ENCODE measurements at places on chromosomes 3 and 15. TPM values are rescaled to one million over a fixed set of nuclear protein-coding genes. Genes with fewer than 3 reads are reported as not detected.

EIF3J gene
- 57.1 TPM for total RNA-seq

SNRPN gene
- total RNA-seq, result 84.5 TPM

SST gene
- total RNA-seq, result not detected

FETUB gene
- total RNA-seq, result 1.9 TPM

ANKUB1 gene
- total RNA-seq, result not detected

FAM98B gene
- 14.0 TPM for total RNA-seq

DNA sequence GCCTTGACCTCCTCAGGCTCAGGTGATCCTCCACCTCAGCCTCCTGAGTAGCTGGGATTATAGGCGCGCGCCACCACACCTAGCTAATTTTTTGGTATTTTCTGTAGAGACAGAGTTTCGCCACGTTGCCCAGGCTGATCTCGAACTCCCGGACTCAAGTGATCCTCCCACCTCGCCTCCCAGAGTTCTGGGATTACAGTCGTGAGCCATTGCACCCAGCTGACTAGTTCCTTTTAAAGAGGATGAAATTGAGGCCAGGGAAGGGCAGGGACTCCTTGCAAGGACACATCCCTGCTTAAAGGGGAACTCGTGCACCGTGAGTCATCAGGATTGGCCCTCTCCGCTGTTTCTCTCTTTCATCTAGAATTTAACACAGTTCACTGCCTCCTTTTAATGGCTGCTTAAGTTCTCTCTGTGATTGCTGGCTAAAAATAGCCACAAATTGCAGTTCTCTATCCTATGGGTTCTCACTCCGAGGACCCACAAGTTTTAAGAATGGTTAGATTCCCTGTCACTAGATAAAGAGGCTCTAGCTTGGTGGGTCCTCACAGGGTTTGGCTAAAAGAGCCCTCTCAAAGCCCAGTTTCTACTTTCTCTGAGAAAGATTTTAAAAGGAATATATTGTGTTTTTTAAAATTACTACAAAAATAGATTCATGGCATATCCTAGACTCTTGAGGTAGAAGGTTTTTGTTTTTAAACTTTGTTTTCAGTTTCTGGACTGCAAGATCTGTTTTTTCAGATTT lies 1.4 kb downstream of the CRTAP start:
- peak; percentile 76 for DNase-seq

GRCh38 chr3:157487339-157487738 lies 15.9 kb downstream of the VEPH1 start:
- DNase-seq, result no peak

- DNase-seq, result peak; percentile 78
Measured at GRCh38 chr3:121660356-121661171, at the start of gene HCLS1. Gene HCLS1 (minus strand): TSS chr3:121660903. CDS start chr3:121658347, 2,556 bp downstream.

ZDHHC19 gene
- not detected for total RNA-seq

SOX14 gene
- total RNA-seq, result not detected

DNA sequence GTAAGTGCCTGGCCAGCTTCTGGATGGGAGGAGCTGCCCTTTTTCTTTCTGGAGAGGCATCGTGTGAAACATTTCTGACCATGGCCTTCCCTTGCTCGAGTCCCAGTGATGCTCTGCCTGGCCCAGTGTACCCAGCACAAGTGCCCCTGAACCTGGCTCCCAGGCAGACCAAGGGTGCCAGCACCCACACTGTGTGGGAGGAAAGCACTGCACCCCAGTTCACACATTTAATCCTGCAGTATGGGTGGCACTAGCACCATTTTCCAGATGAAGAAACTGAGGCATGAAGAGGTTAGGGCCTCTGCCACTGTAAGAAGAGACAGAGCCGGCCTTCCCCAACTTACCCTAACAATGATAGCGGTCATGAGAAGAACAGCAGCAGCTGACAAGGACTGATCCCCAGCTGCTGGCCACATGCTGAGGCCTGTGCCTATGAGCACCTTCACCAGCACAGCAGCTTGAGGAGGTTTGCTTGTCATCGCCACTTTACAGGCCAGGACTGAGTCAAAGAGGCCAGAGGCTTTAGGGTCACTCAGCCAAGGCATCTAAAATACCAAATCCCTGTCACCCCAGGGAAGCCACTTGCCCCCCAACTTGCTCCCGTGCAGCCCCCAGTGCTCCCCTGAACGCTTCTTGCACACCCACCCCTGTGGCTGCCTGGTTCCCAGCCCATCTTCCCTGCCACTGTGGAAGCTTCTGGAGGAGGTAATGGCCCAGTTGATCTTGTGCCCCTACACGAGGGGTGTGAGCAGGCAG lies 15.0 kb downstream of the PRR23E start:
- no peak for DNase-seq

DNA sequence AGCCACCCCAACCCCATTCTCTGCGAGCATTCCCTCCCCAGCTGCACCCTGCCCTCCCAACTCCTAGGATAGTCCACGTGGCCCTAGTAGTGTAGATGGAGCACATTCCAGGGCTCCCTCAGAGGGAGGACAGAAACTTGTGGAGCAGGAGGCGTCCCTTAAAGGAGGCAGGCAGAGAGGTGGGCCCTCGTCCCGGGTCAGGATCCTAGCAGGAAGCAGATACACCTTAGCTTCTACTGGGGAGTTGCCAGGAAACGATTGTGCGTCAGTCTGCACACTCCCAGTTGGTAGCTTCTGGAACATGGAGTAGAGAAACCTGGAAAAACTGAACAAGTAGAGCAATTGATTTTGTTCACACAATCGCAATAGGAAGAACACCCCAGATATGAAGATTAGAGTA lies 43.9 kb upstream of the KLHL25 start:
- DNase-seq, result no peak

GRCh38 chr3:196232154-196232881 lies 16.0 kb downstream of the SLC51A start:
- no peak for DNase-seq

DNA sequence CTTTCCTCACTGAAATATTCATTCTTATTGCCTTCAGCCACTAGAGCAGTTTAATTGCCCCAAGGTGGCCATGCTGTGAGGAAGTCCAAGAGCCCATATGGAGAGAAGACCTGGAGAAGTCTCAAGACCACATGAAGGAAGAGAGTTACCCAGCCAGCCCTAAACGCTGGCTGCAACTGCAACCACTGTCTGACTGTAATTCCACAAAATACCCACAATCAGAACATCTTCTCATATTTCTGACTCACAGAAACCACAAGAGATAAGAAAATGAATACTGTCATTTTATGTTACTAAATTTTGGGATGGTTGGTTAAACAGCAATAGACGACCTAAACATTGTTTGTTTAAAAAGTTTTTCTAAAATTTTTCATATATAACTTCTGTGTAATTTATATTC lies 14.7 kb upstream of the SST start:
- DNase-seq, result peak; percentile 60

DNA sequence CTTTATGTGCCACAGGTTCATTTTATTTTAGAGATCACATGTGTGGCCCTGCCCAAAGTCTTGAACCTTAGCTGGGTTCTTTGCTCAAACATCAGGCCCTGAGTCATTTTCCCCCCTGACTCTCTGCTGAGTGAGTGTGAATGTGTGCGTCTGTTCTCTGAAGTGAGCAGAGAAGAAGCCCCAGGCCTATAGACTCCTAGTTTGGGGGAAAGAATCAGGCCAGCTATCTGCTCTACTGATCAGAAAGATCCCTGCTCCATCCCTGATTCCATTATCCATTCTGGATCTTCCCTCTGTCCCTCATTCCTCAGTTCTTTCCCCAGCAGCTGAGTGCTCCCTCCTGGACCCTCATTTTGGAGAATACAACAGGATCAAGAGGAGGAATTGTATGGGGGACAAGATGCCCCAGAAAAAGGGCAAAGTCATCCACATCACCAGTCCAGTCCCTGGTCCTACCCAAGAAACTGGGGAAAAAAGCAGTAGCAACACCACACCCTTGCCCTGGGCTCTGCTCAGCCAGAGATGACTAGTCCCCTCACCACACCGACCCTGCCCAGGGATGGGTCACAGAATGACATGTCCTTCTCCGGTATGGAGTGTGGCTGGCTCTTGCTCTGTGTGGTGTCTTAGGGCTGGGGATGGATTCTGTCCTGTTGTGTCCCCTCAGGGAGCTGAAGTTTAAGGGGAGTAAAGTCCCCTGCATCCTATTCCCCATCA lies 3.2 kb downstream of the DUOX1 start:
- no peak for DNase-seq

GRCh38 chr3:20186600-20187004 lies 596 bp upstream of the SGO1 start:
- DNase-seq, result no peak

LOXL1 gene
- total RNA-seq, result 67.5 TPM

GRCh38 chr3:11172096-11172690 lies 17.9 kb downstream of the HRH1 start:
- no peak for DNase-seq

- DNase-seq, result peak; percentile 34
Measured at GRCh38 chr3:98259707-98260106, 4.3 kb upstream of the OR5H6 start.

- no peak for DNase-seq
Measured at GRCh38 chr15:64775551-64776401, at the start of gene RBPMS2. Gene RBPMS2 (minus strand): TSS chr15:64775589. CDS start chr15:64775319, 270 bp downstream.

GRCh38 chr3:108171106-108171505 lies 51.1 kb downstream of the IFT57 start:
- DNase-seq, result no peak

DNA sequence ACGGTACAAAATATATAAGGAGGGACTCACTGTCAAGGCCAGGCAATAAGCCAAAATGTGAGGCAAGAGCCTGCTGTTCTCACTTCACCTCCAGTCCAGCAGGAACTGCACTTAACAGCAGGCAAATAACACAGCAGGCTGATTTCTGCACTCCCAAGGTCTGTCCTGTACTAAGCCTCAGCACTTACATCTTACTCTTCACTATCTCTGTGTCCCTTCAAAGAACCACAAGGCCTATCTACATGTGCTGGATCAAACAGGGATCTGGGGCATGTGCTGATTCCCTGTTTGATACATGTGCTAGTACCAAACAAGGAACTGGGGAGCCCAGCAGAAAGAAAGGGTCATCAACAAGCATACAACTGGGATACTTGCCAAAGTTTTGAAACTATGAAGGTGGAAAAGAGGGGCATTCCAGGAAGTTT lies 22.2 kb downstream of the UACA start:
- peak; percentile 56 for DNase-seq

REC114 gene
- total RNA-seq, result not detected

DNA sequence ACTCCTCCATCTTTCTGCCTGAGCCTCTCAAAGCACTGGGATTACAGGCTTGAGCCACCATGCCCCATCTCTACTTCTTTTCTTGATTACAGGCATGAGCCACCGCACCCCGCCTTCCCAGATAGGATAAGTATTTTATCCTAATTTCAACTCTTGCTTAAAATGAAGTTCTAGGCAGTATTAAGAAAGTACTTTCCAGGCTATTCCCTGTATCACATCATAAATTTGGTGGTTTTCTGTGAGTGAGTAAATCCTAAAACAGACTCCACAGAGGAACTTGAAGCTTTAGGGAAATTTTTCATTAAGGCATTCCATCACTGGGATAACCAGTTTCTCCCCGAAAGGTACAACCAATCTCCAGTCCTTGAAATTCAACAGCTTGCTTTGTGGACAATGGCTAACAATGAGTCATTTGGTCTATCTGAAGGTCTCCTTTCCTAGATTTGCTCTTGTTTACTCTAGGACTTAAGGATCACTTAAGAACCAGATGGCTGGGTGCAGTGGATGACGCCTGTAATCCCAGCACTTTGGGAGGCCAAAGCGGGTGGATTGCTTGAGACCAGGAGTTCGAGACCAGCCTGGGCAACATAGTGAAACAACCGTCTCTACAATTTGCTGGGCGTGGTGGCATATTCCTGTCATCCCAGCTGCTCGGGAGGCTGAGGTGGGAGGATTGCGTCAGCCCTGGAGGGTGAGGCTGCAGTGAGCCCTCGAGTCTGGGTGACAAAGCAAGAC lies 49.7 kb upstream of the SKIL start:
- DNase-seq, result peak; percentile 73

DNA sequence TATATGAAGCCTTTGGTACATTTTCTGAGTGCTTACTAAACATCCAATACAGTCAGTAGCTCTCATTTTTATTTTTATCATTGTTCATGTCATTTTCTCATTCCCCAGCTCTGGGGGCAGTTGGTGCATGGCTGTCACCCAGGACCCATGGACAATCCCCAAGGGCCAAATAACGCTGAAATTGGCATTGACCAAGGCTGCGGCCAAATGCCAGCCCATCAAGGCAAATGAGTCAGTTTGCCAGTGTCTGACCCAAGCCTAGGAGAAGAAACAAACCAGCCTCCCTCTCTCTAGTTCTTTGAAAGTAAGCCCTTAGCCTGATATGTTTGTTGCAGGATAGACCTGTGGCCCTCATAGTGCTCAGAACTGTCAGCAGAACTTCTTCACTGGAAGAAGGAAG lies 219.2 kb downstream of the THSD4 start:
- DNase-seq, result no peak

PRR20G gene
- total RNA-seq, result not detected

- DNase-seq, result no peak
Measured at GRCh38 chr3:50151728-50152127, 3.4 kb upstream of the SEMA3F start.

DNA sequence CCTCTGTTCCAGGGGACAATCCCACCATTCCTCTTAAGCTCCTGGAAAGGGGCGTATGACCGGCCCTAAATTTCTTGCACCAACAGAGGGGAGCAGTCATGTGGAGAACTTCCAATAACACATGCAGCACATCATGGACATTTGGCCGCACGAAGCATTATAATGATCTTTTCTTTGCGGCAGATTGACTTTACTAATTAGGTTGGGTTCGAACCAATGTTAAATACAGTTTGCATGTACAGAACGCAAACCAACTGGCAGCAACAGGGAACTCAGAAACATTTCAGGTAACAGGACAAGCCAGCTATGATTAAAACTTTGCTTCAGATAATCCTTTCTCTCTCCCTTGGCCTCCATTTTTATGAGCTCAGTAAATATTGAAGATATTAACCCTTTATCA lies 100.8 kb upstream of the ADPGK start:
- DNase-seq, result no peak

PLA2G4D gene
- total RNA-seq, result not detected

- DNase-seq, result no peak
Measured at GRCh38 chr3:197007953-197008352, 21.7 kb downstream of the MELTF start.

DNA sequence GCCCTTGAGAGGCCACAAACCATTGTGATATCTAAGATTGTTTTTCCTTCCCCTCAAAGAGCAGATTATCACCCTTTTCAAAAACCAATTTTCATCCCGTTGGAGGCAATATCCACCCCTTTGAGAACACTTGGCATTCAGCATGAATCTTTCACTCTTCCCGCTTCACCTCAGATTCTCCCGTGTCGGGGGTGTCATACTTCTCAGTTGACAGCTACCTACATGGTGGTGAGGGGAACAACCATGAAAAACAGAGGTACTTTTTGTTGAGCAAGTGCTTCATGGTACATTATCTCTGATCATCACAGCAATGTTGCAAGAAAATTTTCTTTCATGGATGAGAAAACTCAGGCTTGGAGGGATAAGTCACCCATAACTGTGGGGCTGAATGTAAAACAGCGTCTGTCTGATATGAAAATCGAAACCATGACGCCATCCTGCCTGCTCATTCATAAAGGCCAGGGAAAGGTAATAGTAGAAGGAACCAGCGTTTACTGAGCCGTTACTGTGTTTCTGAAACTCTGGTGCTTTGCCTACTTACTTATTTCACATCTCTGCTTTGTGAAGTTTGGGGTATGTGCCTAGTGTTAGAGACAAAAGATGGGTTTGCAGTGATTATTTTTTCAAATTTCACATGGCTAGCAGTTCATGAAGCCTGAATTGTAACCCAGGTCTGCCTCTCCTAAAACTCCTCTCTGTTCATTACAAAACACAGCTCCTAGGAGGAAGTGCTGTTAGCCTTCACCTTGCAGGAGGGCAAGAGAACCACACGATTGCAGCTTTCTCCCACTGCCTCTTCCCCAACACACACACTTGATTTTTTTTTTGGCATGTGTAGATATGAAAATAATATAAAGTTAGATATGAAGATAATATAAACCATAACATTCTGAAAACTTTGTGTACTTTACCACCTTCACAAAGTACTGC lies 35.4 kb downstream of the SV2B start:
- DNase-seq, result no peak

ABI3BP gene
- total RNA-seq, result 2.2 TPM
